GM04504 (cell line): ENCODE measurements at places on chromosomes 5 and 9.

- no peak for DNase-seq
These were observed 10.5 kb downstream of the KIF4B start for GRCh38 chr5:155024015-155024414.

DNA sequence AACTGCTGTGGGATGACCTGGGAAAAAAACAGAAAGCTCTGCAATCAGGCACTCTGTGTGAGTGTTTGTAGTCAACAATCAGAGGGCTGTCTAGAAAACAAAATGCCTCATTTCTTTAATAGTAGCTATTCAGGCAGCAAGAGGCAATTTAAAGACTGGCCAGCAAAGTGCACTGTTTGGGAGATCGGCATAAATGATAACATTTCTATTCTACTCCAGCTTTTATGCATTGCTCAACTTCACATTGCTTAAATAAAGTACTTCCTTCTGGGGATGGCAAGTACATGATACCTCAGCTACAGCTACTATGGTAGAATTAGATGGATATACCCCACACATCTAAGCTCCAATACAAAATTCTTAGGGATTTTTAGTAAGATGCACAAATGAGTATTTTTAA is 193.1 kb downstream of the DCP2 start:
- DNase-seq, result no peak

- no peak for DNase-seq
These were observed 9.4 kb downstream of the GLIS3 start for GRCh38 chr9:4290427-4290837.

DNA sequence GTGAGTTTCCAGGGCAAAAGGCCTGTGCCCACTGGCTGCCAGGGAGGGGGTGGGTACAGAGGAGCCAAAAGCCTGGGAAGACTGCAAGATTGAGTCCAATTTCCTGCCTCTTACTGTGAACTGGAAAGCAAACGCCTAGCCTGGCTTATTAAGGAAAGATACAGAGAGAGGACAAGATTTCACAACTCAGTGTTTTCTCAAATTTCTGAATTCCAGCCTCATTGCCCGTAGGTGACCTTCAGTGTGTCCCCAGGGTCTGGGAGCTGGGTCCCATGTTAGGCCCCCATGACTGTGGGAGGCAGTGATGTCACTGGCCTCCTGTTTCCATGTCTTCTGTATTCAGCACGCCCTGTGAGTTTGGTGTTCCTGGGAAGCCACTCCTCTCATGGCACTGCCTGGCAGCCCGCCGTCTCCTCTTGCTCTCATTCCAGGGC is 60.6 kb upstream of the PTPN3 start:
- no peak for DNase-seq

DNA sequence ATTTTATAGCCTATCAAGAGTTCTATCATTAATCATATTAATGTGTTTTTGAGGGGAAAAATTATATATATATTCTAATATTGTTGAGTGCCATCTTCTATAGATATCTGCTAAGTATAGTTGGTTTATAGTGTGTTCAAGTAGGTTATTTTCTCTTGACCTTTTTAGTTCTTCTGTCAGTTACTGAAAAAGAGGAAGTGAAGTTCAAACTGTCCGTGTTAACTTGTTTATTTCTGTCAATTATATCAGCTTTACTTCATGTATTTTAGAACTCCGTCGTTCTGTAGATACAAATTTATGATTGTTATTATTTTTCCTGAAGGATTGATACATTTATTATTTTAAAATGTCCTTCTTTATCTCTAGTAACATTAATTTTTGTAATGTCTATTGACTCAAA is 1209.1 kb downstream of the CDH12 start:
- DNase-seq, result no peak

DNA sequence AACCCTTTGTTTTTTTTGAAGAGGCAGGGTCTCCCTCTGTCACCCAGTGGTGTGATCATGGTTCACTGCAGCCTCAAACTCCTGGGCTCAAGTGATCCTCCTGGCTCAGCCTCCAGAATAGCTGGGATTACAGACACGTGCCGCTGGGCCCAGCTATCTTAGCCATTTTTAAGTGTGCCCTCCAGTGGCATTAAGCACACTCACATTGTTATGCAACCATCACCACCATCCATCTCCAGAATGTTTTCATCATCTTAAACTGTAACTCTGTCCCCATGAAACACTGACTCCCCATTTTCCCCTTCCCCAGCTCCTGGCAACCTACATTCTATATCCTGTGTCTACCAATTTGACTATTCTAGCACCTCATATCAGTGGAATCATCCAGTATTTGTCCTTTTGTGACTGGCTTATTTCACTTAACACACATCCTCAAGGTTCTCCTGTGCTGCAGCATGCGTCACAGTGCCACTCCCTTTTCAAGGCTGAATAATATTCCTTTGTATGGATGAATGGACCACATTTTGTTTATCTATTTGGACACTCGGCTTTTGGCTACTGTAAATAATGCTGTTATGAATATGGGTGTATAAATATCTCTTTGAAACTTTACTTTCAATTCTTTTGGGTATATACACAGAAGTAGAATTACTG is 12.5 kb upstream of the RAPGEF1 start:
- no peak for DNase-seq

- DNase-seq, result no peak
These were observed 131.1 kb downstream of the ST8SIA4 start for GRCh38 chr5:100772006-100772405.

GRCh38 chr5:11075035-11075805 is 314.2 kb upstream of the DAP start:
- DNase-seq, result no peak

GRCh38 chr9:79129865-79130480 is 441.8 kb upstream of the TLE4 start:
- peak; percentile 50 for DNase-seq

GRCh38 chr9:134209731-134210311 is 45.5 kb upstream of the RNU6ATAC start:
- no peak for DNase-seq

DNA sequence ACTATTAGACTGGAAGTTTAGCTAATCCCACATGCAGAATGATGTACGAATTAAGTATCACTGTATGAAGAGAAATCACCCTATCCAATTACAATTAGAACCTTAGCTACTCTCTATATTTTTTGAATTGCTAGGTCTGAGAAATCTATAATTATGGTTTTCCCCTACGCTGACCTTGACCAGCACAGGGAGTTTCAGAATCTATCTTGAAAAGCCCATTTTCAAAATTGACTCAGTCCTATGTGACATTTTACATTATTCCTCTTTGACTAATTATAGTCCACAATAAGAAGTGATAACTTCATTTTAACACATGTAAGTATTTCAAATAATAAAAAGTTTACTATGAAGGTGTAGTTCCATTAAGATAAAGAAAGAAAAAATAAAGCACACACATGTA is 21.5 kb downstream of the NUDT12 start:
- DNase-seq, result no peak
